ENCODE measurements at places on chromosomes 5 and 9.

GRCh38 chr5:177169271-177169670 lies 35.7 kb downstream of the NSD1 start:
- DNase-seq: no peak

GRCh38 chr9:124198948-124199347 lies 58.8 kb upstream of the NEK6 start:
- DNase-seq: no peak

GRCh38 chr9:8365029-8365428 lies 565.5 kb upstream of the DMAC1 start:
- DNase-seq: no peak

DNA sequence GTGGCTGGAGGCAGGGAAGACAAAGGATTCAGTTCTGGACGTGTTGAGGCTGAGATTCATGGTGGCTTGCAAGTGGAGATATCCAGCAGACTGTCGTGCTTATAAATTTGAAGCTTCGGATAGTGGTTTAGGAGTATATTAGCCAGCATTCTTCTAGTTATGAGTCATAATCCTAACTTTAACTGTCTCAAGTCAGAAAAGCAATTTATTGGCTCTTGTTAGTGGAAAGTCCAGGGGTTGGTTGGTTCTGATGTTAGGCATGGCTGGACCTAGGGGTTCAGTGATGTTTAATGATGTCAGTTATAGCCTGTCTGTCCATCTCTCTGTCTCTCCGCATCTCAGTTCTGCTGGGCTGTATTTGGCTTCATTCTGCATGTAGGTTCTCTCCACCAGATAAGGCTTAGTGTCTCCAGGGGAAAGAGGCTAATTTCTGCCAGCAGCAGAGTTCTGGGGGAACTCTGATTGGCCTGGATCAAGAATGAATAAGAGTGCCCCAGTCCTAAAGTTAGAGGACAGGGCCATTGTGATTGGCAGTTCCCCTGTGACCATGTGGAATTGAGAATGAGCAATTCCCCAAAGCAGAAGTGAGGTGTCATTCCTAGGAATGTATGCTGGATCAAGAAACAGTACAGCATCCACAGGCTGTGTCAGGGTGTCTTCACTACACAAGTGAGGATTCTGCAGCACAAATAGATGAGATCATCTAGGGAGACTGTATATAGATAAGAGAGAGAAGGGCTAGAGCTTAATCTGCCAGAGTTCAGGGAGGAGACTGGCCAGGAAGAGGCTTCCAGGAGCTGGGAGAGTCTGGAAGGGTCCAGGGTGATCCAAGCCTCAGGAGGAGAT lies 72.9 kb upstream of the SHB start:
- no peak for DNase-seq

DNA sequence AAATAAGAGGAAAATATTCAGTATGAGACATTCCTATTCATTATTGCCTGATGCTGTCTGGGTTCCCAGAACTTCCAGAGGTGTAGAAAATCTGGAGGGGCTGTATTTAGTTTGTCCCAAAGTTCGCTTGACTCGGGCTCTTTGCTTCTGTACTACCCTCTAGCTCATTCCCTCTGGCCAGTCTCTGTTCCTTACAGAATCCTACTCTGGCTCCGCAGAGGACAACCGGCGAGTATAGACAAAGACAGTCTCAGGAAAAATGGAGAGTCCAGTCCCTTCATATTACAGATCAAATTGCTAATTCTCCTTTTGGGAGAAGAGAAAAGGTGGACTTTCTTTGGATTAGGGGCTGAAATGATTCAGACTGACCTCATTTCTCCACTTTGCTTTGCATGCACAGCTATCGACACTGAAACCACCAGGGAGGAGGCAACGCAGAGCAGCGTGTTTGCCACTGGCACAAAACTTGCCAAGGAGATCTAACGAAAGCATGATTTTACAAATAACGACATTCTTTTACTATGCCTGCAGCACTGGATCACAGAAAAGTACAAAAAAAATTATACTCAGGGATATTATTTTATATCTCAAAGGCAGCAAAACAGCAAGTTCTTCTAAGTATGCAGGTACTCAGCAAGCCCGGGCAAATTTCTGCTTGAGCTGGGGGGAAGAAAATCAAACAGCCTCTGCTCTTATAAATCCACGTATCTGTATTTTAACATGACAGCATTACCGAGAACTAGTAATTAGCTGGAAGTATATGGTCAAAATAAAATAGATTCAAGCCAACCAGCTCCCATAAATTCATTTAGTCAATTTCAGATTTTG lies 279.7 kb downstream of the NPR3 start:
- DNase-seq: no peak

DNA sequence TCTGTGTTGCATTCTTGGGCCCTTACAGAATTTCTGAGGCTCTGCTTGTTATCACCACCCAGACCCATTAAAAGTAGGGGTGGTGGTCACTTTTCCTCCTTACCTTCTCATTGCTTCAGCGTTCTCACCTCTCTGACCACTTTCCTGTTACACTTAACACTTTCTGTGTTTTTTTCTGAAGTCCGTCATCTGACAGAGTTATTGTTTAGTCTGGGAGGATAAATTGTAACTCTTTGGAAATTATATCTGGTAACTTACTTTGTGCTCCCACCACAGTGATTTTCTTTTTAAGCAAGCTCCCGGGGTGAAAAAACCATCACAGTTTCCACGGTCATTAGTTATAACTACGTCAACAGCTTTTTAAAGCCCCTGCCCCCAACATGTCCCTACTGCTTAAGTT lies 211.2 kb upstream of the OTULINL start:
- no peak for DNase-seq

DNA sequence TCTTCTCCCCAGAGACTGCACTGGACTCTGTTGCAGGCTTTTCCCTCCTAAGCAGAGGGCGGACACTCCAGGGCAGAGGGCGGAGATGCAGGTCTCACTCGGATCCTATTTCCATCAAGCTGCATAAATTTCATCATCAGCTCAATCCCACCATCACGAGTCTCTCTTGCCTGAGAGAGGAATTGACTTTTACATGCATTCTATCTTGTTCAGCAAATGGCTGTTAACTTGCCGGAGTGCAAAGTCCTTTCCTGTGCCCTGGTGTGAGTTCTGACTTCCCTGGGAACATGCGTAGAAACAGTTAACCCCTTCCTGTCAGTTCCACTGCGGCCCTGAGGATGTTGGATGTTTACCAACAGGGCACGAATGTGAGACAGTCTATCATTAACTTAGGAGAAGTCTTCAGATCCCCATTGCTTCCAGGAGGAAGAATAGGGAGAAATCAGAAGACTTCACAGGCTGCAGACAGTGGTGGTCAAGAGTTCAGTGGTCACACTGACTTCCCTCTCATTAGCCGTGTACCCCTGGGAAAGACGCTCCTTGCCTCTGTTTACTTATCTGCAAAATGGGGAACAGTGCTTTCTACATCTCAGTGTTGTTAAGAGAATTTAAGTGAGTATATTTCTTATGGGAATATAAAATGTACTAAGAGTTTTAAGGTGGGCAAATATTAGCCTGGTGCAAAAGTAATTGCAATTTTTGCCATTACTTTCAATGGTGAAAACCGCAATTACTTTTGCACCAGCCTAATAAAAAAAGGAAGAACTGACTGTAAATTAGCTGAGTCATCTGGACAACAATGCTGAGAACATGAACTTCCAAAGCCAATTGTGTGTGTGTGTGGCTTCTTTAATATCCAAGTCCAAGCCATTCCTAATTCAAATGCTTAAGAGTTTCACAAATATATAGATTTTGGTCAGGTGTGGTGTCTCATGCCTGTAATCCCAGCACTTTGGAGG lies 248.0 kb downstream of the DRD1 start:
- no peak for DNase-seq

DNA sequence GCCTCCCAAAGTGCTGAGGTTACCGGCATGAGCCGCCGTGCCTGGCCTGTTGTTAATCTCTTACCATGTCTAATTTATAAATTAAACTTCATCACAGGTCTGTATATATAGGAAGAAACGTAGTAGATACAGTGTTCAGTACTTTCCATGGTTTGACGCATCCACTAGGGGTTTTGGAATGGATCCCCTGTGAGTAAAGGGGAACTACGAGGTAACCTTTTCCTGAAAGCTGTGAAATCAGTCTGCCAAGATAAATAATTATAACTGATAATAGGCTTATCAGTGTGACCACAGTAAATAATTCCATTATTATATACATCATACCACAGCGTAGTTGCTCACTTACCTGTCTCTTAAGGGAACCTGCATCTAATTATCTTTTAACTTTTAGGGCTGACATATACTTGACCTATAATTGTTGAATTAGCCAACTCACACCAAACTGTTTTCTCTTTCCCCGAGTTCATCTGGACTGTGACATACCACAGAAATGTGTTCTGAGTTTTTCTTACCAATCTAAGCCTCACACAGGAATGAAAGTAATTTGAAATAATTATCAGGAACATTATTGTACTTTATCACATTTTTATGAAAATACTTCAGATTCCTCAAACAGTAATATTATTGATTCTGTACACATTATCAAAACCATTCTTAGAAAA lies 42.9 kb downstream of the DAPK1 start:
- DNase-seq: no peak

- no peak for DNase-seq
These were observed 99.7 kb downstream of the GOLPH3 start for GRCh38 chr5:32074401-32074800.

- DNase-seq: no peak
These were observed 64.7 kb upstream of the ORM1 start for GRCh38 chr9:114258218-114258617.

DNA sequence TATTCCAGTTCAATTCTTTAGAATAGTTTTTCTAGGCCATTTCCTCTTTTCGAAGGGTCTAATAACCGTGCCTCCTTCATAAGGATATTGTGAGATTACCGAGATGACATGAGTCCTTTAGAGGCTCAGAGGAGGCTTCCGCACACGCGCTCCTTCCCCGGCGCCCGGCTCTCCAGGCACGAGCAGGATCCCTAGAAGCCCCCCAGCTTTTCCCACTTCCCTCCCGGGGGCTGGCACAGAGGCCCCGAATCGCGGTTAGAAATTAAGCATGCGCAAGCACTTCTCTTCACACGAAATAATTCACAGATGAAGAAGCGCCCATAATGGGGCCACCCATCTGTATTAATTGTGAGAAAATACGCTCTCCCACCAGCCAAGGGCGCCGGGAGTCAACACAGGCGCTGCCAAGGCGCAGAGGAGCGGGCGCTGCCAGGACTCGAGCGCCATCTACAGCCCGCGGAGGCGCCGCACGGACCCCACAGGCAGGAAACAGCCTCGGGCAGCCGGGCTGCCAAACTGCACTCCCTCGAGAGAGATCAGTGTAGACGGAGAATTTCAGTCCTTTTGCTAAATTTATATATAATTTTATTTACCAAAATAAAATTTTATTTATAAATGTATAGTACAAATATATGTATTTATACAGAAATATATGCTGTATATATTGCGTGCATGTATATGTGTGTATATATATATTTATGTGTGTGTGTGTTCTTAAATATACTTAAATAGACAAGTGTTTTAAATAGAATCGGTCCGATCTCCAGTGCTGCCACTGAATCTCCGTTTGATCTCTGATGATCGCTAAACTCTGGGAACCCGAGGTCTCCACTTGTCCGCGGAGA lies 258.1 kb upstream of the NFIL3 start:
- peak; percentile 83 for DNase-seq

All from D341Med (cell line).